Left ventricle myocardium inferior (tissue), 1 donor: ENCODE measurements at places on chromosomes 5 and 9. TPM values are rescaled to one million over a fixed set of nuclear protein-coding genes. Genes with fewer than 3 reads are reported as not detected.

The ZNF354C gene
- total RNA-seq: 5.2 TPM

The CARD9 gene
- total RNA-seq: 1.2 TPM

The YTHDC2 gene
- 13.6 TPM for total RNA-seq

The QRFP gene
- not detected for total RNA-seq

The ANKRD34B gene
- total RNA-seq: not detected

The FAM193B gene
- total RNA-seq: 21.5 TPM

The DND1 gene
- total RNA-seq: 0.47 TPM

The TXNDC8 gene
- total RNA-seq: not detected

The TMOD1 gene
- 186 TPM for total RNA-seq

The FGFR4 gene
- 0.93 TPM for total RNA-seq

The PCDHB13 gene
- 2.5 TPM for total RNA-seq

The HRCT1 gene
- total RNA-seq: 6.2 TPM

DNA sequence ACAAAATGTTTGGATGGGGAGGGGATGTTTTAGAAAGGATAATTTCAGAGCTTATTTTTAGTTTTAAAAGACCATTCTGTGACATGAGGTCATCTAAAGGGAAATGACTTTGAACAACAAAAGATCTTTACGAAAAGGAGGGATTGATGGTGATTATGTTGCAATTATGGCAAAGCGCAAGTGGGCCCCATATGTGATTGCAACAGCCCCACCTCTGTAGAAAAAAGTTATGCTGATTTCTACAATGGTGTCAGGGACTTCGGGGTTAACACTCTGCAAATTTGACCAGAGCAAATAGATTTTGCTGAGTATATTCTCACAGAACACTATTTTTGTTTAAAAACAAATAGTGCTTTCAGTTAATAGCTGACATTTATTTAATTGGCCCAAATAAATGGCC, 312.8 kb downstream of the NSG2 start:
- no peak for DNase-seq

DNA sequence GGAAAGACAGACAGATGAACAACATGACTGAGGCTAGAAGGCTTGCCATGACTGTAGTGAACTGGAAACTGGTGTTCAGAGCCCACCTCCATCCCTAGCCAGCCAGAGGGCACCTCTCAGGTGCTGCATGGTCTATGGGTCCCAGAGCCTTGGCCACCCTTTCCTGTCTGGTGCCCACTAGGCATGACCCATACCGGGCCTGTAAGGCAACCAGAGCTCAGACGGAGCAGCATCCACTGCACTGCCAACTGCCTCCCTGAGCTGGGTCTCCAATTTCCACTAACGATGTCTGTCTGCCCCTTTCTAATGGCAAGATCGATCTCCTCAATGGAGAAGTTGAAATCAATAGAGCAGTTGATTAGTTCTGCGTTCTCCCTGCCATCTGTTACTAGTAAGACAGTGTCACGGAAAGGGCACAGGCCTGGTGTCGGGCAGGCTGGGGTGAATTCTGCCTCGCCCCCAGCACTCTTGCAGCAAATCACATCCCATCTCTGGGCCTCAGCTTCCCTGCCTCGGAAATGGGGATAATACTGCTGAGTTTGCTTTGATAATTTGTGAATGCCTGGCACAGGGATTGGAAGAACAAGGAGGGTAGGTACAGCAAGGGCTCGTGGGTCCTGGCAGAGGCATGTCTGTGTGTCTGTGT, 172.3 kb upstream of the MVB12B start:
- DNase-seq: no peak

DNA sequence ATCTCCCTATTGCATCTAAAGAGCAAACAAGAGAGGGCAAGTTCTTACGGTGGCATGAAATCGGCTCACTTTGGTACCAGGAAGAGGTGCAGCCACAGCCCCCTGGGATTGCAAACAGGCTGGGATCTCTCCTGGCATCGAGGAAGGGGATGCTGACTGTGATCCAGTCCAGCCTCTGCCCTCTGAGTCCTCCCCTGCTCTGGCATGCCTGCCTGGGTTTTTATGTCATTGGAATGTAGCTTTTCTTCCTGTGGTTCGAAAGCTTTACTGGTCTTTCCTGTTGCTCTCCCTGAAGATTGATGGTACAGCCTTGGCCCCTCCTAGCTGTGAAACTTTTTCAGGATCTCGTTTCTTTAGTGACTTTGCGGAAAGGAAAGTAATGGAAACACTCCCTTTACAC, 6.6 kb downstream of the SLC46A2 start:
- no peak for DNase-seq

DNA sequence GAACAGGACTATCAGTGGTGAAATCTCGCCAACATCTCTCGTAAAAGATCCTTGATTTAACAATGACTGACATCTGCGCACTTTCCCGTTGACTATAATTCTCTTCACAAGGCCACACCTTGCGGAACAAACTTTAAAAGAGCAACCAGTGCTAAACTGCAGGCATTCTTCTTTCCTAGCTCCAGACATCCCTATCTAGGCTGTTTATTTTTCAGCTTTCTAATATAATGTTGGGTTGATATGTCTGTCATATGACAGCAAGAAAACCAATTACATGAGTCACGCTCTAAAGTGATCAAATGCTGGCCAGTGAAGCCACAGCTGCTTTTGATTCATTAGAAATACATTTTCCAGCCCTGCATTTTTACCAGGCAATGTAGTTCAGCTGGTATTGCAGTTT, 162.5 kb downstream of the ELAVL2 start:
- no peak for DNase-seq

DNA sequence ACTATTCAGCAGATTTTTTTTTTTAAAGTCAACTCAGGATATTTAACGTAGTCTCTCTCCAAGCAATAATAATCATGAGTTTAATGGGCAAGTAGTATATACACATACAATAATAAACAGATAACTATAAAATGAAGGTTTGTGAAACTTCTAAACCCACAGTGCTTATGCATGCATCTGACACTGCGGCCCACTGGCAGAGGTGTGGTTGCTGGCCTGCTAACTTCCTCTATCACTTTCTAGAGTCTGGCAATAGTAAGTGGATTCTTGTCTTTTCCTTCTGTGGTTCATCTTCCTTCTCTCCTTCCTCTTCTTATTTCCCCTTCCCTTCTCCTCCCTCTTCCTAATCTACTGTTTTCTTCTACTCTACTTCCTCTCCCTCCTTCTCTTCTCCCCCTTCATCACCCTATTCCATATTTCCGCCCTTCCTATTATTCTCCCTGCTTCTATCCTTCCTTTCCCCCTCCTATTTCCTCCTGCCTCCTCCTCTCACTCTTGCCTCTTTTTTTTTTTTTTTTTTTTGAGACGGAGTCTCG, 18.6 kb upstream of the AGXT2 start:
- DNase-seq: no peak

DNA sequence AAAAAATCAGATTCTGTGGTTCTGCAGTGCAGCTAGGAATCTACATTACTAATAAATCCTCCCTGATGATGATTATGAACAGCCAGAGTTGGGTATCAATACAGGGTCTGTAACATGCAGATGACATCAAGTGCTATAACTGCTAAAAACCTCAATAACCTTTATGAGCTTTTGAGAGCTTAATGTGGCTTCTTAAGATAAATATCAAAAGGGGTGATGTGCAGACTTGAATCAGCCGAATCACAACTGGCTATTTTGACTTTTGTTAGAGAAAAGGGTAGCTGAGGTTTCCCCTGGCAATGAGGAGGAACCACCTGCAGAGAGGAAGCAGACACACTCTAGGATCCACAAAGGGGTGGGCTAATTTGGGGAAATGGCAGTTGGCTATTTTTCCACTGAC, 30.2 kb downstream of the CAPSL start:
- no peak for DNase-seq

- no peak for DNase-seq
Measured at GRCh38 chr5:6317116-6317798, 61.1 kb downstream of the MED10 start.

DNA sequence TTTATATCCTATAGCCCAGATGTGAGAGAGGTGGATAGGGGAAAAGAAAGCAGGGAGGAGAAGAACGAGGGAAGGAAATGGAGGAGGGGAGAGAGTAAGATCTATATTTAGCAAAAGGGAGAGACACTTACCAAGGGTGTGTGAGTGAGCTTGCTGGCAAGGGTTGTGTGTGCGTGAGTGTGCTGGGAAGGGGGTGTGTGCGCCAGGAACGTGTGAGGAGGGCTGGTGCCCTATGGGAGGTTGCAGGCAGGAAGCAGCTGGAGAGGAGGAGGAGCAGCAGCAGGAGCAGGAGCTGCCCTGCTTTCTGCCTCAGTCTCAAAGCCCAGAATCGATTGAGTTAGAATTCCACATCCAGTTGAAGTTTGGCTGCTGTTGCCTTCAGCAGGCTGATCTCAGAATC, 148.3 kb upstream of the RUSC2 start:
- peak; percentile 66 for DNase-seq

DNA sequence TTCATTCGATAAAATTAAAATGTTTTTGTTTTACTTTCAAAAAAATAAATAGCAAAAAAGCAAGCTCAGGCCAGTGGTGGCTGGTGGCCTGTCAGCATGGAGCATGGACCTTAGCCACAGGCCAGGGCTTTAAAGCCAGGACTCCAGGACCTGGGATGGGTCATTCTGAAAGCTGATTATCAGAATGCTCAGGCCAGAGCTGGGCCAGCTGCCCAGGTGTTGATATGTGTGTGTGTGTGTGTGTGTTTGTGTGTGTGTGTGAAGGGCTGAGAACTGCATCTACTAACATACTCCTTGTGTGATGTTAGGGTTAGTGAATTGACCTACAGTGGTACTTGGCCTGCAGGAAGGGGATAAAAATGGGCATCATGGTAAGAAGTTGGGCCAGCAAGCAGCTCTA, 21.5 kb downstream of the PALM2AKAP2 start:
- DNase-seq: peak; percentile 33

- DNase-seq: no peak
Measured at GRCh38 chr5:32780508-32780919, 69.4 kb downstream of the NPR3 start.

DNA sequence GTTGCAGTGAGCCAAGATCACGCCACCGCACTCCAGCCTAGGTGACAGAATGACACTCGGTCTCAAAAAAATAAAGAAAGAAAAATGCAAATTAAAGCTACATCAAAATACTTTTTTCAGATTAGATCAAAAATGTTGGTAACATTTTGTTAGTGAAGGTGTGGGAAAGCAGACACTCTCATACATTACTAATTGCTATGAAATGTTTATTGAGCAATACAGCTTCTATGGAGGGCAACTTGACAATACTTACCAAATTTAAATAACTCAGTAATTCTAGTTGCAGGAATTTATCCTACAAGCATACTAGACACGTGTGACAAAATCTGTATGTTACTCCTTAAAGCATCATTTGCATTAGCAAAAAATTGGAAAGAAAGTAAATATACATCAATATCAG, 4.1 kb downstream of the TRIM23 start:
- DNase-seq: no peak

GRCh38 chr5:125085797-125086505, 339.5 kb upstream of the ZNF608 start:
- DNase-seq: no peak

GRCh38 chr5:143986516-143987212, 174.7 kb downstream of the HMHB1 start:
- DNase-seq: no peak

DNA sequence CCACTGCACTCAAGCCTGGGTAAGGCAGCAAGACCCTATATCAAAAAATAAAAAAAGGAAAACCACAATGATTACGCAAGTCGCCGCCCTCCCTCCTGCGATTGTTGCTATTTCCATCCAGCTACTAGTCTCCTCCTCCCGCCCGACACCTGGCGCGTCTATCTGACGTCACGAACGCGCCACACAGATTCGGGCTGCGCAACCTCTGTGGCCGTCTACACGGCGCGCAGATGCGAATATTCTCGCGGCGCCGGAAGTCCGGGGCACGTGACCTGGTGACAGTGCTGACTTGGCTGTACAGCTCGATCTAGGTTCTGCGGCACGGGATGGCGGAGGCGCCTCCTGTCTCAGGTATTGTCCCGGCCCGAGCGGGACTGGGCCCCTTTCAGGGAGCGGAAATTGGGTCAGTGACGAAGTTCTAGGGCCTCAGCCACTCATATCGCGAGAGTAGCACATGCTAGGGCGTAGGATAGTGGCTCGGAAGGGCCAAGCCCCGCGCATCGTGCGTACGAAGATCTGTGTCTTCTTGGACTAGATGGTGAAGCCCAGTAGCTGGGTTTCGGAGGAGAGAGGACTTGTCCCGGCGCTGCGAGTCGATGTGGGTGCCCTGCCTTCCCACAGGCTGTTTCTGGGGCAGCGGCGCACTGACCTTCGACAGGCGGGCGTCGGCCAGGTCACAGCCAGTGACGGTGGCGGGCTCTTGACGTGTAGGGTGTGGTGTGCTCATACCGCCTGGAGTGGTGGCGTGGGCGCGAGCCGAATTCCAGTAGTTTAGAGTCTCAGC, at the start of gene NFX1:
Gene NFX1 (plus strand): TSS at position 270 of the 784 bp plus-strand sequence. CDS start 57 bp downstream, at position 327.
- peak; percentile 98 for DNase-seq

GRCh38 chr9:130211548-130212226, 39.5 kb downstream of the NCS1 start:
- no peak for DNase-seq

DNA sequence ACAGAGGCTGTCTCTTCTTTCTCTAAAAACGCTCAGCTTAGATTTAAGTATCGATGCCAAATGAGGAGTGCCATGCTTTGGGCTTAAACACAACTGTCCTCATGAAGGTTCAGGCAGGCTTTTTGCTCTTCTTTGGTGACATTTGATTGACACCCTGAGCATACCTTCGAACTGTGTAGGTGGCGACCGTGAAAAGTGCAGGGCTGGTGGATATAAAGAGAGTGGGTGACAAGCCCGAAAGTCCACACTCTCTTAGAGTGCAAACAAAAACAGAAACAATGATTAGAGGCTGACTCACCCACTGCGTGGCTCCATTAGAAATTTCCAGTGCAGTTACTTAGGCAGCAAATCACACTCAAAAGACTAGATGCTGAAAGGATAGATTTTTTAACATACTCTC, 141.7 kb downstream of the SYK start:
- DNase-seq: no peak

GRCh38 chr5:172353846-172354245, 70.3 kb upstream of the UBTD2 start:
- no peak for DNase-seq

GRCh38 chr9:1151691-1152090, 101.5 kb downstream of the DMRT2 start:
- DNase-seq: no peak

GRCh38 chr5:133552925-133553525, 59.3 kb downstream of the FSTL4 start:
- no peak for DNase-seq

GRCh38 chr9:124975131-124975530, 34.2 kb upstream of the GOLGA1 start:
- no peak for DNase-seq

GRCh38 chr5:33588654-33589372, 148.0 kb downstream of the TARS1 start:
- no peak for DNase-seq

DNA sequence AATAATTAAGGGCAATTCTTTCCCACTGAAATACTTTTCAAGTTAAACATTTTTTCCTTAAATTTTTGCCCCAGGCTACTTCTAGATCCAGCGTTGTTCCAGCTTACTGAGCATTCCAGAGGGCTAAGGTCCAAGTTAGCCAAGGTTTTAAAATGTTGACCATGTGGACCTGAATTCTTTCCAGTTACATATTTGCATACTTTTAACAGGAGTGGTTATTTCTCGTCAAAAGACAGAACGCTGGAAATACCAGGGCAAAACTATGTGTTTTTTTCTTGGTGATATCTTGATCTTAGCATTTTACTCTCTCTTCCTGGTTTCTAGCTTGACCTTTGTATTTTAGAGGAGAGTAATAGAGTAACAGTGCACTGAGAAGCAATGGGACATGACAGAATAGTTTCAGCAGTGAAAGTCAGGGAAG, 32.8 kb downstream of the TMC1 start:
- DNase-seq: no peak
